ENCODE measurements at places on chromosomes 16 and 17.

DNA sequence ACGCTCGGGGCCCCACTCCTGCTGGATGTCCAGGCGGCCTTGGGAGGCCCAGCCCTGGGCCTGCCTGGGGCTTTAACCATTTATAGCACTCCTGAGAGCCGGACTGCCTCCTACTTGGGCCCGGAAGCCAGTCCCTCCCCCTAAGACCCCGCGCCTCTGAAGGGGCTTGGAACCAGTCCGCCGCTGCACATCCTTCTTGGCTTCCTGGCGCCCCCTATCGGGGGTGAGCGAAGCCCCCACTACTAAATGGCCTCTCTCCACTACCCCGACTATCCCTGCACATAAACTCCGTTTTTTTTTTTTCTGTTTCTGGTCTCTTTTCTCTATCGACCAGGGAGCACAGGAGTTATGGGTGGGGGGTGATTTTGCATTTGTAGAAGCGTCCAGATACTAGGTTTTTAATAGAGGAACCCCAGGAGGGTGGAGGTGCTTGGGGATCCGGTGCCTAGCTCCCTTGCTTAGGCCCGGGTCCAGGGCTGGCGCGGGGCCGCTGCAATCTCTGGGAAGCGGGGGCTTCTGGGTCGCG, 633 bp upstream of the NOL3 start:
- DNase-seq = no peak

- no peak for DNase-seq
Measured at GRCh38 chr16:56852401-56852730, 12.6 kb upstream of the SLC12A3 start.

GRCh38 chr17:66548158-66548557, 245.7 kb downstream of the PRKCA start:
- no peak for DNase-seq

- no peak for DNase-seq
Measured at GRCh38 chr17:773467-774312, 8.4 kb downstream of the GLOD4 start.

GRCh38 chr16:89547291-89547690, 13.2 kb upstream of the RPL13 start:
- DNase-seq = no peak

Measured in NCI-H1048 (cell line).